NCI-H1417 (cell line): ENCODE measurements at places on chromosomes 12 and 14.

DNA sequence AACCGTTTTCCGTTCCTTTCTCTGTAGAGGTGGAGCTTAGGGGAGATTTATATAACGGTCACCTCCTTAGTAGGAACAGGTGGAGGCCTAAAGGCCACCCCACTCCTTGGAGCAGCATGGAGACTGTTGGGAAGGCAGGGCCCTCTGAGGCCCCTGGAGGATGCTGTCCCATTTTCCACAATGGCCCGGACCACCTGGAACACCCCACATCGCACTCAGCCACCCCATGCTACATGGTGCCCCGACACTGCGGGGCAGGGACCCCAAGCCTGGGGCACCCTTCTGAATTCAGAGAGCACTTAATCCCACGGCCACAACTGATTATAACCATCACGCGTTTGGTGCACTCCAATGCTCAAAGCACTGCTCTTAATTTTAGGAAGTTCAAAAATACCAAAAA, 41.4 kb downstream of the C14orf132 start:
- DNase-seq = no peak

DNA sequence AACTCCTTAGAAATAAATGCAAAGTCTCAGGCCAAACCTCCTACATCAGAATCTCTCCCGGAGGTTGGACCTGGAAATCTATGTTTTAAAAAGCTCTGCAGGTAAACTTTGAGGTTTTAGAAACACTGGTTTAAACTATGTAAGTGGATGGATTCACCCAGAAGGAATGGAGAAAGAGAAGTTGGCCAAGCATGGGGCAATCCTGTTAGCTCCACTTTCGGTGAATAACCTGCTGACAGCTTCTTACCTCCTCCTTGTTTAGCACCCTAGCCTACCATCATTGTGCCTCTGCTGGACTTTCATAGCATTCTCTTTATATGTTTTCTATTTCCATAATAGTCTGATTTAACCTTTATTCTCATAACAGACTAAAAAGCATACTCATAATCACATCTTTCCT, 3.0 kb upstream of the ARHGDIB start:
- DNase-seq = no peak

DNA sequence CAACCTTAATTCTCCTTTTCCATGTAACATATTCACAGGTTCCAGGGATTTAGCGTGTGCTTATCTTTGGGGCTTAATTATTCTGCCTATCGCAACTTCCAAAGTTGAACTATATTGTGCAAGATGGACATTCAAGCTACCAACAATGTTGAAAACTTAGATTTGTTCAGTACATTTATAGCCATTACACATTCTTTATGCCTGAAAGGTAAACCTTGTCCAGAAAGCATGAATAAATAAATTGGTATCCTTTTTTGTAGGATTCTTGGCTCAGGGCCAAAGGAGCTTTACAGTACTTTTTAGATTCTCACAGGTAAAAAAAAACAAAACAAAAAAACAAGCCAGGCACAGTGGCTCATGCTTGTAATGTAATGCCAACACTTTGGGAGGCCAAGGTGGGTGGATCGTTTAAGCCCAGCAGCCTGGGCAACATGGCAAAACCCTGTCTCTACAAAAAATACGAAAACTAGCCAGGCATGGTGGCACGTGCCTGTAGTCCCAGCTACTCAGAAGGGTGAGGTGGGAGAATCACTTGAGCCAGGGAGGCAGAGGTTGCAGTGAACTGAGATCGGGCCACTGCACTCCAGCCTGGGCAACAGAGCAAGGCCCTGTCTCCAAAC, 3.3 kb downstream of the C12orf56 start:
- DNase-seq = peak; percentile 34

DNA sequence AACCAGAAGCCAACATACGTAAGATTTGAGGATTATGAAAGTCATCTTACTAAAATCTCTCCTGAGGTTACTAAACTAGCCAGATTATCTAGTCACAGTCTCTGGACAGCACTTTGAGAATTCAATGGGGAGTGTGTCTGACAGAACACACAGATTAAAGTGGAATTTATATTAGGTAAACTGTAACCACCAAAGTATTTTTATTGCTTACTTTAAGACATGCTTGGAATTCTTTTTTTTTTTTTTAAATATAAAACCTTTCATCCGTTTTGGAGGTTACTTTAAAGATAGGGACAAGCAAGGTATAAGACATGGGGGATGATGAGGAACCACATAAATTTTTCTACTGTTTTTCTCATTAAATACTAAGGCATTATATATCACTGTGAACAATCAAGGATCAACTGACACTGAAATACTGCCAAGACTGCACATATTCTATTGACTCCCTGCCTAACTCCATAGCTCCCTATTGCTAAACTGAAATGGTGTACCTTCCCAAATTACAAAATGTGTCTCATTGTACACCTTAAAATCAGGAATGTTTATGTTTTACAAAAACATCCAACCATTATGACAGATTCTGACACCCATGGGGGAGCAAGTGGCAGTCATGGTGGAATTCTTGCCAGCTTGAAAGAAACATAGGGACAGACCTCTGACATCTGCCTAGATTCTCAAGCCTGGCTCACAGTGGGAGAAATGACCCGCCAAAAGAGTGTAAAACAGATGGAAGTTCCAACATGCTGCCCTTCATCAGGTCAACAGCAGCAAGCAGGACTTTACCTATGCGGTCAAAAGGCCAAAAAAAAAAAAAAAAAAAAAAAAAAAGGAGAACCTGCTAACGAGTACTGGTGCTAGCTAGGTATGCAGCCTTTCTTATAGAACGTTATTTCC, 239.3 kb downstream of the MED13L start:
- DNase-seq = no peak

GRCh38 chr12:72448805-72449204, 176.6 kb downstream of the TRHDE start:
- DNase-seq = no peak

DNA sequence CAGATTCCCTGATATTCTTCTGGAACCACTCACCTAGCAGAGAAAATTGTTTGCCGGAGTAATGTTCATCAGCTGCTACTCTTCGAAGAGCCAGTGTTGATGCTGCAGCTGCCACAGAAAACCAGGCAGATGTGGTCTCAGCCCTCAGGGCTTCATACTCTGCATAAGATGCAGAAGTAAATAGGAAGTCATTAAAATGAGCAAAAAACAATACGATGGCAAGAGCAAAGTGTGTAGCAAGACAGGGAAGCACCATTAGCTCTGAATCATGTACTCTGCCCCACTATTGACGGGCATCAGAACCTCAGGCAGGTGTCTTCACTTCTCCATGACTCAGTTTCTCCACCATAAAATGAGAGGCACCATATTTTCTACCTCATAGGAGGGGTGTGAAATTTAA, 991.6 kb upstream of the TMEM132C start:
- DNase-seq = no peak

DNA sequence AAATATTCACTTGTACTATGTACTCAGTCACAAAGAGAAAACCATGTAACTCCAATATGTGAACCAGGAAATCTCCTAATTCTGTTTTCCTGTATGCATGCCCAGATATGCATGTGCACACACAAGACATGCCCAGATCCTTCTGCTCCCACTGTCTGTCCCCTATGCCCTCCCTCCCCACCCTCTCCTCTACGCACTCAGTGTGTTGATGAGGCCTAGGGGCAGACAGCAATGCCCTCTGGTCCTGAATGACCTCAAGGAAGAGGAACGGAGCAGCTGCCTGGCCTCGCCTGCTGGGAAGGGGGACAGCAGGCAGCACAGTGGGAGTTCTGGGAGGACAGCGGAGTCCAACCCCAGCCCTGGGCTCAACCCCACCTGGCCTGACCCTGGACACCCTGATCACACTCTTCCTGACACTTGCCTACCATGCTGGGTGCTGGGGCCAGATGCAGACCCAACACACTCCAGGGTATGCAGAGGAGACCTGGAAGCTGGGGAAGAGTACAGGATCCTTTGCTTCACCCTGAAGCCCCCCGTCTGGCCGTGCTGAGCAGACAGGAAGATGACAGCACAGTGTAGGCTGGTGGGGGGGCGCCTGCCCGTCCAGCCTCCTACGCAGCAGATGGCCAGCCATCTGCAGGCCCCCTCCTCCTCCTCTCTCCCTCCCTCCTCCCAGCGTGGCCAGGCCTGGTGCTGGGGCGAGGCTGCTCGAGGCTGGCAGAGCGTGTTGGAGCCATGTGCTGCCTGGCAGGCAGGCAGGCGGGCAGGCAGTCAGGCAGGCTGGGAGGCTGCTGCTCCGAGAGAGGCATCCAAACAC, 106.6 kb upstream of the NCOR2 start:
- DNase-seq = no peak

DNA sequence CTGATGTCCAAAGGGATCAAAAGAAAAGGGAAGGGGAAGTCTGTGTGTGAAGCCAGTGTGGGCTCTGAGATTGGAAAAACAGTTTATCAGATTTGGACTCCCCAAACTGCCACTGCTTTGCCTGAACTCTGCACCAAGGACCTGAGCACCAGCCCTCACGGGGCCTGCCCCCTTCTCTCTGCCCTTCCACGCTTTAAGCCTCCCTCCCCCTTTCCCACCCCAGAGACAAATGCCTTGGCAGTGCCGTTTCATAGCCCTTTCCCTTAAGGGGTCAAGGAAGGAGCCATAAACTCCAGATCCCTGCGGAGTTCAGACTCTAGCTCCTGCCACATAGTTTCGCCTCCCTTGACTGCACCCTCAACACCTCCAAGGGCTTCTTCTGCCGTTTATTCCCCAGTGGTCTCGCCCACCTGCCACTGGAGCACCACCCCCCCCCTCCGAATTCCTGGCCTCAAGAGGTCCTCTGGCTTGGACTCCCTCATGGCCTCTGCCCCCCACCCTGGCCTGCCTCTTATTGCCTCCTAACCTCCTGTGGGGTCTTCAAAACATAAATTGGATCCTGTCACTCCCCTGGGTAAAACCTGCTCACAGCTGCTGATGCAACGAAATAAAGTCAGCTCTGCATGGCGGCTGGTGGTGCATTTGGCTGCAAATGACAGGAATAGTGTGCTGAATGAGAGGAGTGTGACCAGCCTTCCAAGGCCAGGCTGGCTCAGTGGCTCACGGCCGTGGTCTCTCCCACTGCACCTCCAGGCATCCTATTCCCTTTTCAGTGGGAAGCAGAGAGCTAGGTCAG, 18.8 kb downstream of the SLC25A29 start:
- DNase-seq = no peak

DNA sequence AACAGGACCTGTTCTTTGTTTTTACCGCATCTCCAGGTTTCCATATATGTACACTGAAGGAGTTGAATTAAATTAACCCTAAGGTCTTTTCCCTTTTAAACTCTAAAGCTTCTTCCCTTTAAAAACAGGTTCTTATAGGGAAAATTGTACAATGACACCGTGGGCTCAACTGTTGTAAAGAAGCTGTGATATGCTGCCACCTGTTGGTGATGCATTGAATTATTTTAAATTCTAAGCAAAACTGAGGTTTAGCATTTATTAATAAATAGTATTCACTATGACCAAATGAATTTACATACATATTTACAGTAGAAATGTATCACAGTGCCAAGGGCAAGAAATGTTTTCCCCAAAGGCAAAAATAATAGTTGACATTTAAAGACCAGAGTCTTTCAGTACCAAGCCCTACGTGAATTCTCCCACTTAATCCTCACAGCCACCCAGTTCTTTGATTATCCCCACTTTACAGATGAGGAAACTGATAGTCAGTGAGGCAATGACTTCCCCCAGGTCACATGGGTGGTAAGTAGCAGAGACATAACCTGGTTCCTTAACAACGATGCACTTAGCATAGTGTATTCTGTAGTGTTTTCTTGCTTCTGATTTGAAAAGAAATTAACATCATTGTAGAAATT, 35.7 kb upstream of the TMEM263 start:
- peak; percentile 79 for DNase-seq

DNA sequence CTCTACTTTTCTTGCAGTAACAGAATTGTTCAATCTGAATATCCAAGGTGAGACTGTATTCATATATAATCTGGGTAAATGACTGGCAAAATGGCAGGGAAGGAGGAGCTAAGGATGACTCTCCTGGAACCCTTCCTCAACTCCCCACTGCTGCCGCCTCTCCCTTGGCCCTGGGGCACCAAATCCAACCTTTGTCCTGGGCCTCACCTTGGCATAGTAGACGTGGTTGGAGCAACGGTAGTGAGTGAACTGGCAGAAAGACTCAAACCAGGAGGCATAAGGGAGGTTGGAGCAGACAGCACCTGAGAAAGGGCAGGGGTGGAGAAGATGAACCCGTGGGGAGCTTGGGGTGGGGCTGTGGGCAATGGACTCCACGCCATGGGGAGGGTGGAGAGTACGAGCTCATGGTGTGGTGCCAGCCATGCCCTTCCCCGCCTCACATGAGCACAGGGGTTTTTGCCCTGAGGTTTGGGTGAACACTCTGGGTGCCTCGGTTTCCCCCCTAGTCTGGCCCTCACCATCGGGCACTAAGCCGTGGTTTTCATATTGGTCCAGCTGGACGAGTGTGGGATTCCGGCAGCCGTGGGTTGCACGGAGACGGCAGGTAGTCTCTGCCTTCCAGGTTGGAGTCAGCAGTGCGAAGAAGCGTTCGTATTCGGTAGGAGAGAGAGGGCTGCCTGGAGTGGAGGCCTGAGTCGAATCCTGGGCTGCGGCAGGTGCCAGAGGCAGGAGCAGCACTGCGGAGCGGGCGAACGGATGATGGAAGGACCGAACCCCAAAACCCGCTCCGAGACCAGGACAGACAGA, 753 bp downstream of the ACRBP start:
- DNase-seq = no peak
